ENCODE measurements at places on chromosomes 1 and 21.

- no peak for DNase-seq
Observed at GRCh38 chr1:212699625-212700222, at the start of gene BATF3. BATF3 (minus strand) TSS chr1:212699840; CDS start chr1:212699762, 78 bp downstream.

- no peak for DNase-seq
Observed at GRCh38 chr1:110258734-110259133, 48.6 kb downstream of the KCNC4 start.

GRCh38 chr21:45856906-45857305 lies 124.7 kb upstream of the COL6A1 start:
- DNase-seq = no peak

DNA sequence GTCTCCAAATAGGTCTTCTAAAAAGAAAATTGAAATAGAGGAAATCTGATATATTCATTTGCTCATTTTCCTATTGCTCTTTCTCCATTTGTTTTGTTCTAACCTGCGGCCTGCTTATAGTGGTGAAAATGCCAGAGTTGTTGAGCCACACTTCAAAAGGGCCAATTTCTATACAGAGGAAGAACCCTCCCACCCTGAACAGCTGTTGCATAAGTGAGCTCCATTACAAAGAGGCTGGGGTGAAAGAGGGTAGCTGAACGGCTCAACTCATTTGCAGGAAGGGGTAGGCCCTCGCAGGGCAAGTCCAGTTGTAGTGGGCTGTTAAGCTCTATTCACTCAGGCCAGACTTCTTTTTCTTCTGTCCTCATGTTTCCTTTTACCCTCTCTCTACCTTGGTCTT lies 8.8 kb downstream of the ADCY10 start:
- DNase-seq = no peak

DNA sequence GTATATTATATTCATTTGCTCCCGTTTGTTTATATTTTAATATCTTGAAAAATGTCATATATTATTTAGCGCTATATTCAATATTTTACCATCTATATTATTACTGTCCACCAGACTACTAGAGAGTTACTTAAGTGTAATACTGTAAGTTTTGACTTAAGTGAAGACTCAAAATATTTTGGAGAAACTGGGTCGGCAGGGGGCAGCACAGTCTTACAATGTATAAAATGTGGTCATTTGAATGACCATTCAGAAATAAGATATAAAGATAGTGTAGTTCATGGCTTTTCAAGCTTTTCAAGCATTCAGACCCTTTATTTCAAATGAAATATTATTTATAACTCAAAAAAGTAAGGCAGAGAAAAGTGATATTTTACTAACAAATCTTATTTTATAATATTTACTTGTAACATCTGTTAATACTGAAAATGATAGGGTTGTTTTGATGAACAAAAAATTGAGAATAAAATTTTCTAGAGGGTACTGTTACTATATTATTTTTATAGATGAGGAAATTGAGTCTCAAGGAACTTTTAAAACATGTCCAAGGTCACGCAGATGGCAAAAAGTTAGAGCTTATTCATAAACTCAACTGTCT lies 89.0 kb upstream of the SERTAD4 start:
- peak; percentile 68 for DNase-seq

DNA sequence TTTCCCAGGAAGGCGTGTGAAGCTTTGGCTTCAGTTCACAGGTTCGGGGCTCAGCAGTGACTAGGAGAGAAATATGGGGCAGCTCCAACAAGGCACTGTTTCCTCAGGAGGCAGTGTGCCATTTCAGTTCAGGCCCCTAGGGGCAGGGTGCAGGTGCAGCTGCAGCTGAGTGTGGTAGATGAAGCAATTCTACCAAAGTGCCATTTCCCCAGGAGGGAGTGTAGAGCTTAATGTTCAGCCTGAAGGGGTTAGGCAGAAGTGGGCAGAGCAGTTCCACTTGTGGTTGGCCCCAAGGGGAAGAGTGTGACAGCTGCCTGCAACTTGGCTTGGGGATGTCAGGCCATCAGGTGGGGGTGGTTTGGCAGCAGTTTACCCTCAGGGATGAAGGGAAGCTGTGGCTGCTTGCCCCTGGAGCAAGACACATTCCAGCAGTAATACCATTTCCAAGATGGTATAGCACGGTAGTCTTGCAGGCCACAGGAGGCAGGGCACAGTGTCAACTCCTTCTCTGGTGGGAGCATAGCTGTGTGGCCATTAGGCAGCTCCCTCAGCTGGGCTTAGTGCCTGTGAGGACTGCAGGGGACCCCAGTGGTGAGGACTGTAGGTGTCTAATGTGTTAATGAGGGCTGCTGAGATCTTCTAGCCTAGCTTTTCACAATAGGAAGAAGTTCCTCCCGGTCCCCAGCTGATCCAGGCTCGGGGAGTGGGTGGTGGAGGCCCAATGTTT lies 34.7 kb downstream of the RGSL1 start:
- DNase-seq = no peak

GRCh38 chr1:230163205-230163604 lies 96.2 kb downstream of the GALNT2 start:
- peak; percentile 17 for DNase-seq
